ENCODE measurements at places on chromosomes 4 and X.

- DNase-seq = no peak
Measured at GRCh38 chr4:55592014-55592413, at the start of gene PDCL2. Gene PDCL2 (minus strand): TSS chr4:55592245. CDS start chr4:55592109, 136 bp downstream.

GRCh38 chr4:153497091-153497531 is 31.0 kb downstream of the TMEM131L start:
- DNase-seq = peak; percentile 66

- no peak for DNase-seq
Measured at GRCh38 chr4:101279377-101279871, 67.9 kb downstream of the PPP3CA start.

GRCh38 chr4:5120067-5120466 is 68.8 kb downstream of the STK32B start:
- no peak for DNase-seq

DNA sequence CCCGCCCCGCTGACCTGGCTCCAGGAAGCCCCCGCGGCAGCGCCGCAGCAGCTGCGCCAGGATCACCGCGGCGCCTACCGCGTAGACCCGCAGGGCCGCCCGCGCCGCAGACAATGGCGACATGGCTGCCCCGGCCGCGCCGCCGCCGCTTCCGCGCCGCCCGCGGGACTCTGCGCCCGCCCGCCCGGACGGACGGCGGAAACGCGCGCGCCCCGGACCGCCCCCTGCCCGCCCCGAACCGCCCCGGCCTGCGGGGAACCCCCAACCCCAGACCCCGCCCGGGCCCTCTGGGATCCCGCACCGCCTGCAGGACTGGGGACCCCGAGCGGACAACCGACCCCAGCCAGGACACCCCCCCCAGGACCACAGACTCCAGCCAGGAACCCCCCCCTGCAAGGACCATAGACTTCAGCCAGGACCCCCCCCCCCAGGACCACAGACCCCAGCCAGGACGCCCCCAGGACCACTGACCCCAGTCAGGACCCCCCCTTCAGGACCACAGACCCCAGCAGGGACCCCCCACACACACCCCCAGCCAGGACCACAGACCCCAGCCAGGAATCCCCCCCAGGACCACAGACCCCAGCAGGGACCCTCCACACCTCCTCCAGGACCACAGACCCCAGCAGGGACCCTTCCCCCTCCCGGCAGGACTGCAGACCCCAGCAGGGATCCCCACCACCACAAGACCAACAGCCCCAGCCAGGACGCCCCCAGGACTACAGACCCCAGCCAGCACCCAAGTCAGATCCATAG is at the start of the genes DHRSX and ZBED1:
TSS of gene DHRSX (minus strand) at position 174 of the 756 bp plus-strand sequence. CDS start at position 123, 51 bp downstream.
TSS of gene ZBED1 (minus strand) at position 174 of the 756 bp plus-strand sequence. CDS start 10,257 bp downstream, outside the sequence.
- DNase-seq = peak; percentile 42
